ENCODE measurements at places on chromosomes 2 and 18.

DNA sequence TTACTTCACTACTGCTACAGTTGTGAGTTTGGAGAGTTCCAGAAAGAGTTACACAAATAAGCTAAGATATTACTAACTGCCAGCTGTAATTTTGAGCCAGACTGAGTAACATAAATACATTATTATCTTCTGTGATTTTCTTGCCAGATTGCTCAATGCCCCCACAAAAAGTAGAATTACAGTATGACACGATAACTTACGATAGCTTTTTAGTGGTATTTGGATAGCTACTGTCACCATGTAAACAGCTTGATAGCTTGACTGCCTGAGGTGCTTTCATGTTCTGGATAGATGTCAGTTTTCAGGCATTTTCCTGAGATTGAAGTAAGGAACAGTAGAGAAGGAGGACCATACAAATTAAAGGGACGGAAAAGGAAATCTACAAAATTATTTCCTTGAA, 533.3 kb downstream of the SOCS6 start:
- no peak for DNase-seq

- DNase-seq = no peak
Observed at GRCh38 chr18:7394050-7394659, 163.3 kb downstream of the LRRC30 start.

DNA sequence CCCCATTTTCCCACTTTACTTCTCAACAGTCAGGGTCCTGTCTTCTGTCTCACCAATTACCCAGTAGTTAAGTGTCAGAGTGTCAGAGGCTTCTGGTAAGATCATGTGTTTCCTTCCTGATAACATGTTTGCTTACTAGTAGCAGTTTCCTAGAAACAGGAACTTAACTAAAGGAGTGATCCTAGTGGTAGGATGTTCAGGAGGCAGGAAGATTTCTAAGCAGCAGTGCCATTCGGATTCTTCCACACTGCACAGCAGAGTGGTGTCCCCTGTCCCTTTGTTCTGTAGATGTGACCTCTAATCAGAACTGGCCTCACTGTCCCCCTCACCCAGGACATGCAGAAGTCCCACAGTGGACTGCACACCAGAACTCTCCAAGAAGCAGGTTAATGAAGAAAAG, 221.8 kb upstream of the OSR1 start:
- DNase-seq = no peak

DNA sequence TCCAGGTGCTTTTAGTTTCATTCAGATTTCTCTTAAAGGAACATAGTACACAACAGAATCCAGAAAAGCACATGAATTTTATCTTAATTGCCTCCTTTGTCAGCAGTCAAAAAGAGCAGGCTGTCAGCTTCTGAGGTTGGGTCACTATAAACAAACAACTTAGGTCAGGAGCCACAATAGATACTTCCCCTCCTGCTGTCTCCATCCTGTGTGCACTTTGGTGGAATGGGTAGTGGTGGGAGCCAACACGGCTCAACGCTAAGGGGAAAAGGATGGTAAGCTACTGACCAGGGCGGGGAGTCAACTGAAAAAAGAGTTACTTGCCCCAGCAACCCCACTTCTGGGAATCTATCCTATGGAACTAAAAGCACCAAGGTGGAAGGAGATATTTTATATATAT, 121.9 kb downstream of the PAX3 start:
- no peak for DNase-seq

DNA sequence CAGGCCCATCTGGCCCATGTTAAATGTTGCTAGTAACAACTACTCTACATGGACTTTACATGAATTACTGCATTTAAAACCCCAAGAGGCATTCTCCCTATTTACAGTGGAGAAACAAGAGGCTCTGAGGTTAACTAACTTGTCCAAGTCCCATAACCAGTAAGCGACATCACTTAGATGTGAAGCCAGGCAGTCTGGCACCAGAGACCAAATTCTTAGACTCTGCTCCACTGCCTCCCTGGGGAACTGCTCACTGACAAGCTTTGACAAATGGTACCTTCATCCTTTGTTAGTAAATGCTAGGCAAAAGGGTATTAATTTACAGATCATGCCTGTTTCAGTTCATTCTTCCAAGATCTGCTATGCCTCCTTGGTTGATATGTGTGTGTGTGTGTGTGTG, 124.8 kb downstream of the AFF3 start:
- DNase-seq = no peak

All from muscle of back (tissue), 13 donors.